Left ventricle myocardium inferior (tissue), 1 donor: ENCODE measurements at places on chromosomes 11 and 22. TPM values are rescaled to one million over a fixed set of nuclear protein-coding genes. Genes with fewer than 3 reads are reported as not detected.

DNA sequence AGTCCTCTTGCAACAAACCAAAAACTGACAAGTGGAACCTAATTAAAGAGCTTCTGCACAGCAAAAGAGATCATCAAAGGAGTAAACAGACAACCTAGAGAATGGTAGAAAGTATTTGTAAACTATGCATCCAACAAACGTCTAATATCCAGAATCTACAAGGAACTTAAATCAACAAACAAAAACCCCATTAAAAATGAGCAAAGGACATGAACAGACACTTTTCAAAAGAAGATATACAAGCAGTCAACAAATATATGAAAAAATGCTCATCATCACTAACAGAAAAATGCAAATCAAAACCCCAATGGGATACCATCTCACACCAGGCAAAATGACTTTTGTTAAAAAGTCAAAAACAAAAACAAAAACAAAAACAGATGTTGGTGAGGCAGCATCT is 33.7 kb downstream of the ZNF214 start:
- no peak for DNase-seq

- peak; percentile 79 for DNase-seq
Observed at GRCh38 chr11:116791002-116791812, 472 bp downstream of the APOA5 start.

DNA sequence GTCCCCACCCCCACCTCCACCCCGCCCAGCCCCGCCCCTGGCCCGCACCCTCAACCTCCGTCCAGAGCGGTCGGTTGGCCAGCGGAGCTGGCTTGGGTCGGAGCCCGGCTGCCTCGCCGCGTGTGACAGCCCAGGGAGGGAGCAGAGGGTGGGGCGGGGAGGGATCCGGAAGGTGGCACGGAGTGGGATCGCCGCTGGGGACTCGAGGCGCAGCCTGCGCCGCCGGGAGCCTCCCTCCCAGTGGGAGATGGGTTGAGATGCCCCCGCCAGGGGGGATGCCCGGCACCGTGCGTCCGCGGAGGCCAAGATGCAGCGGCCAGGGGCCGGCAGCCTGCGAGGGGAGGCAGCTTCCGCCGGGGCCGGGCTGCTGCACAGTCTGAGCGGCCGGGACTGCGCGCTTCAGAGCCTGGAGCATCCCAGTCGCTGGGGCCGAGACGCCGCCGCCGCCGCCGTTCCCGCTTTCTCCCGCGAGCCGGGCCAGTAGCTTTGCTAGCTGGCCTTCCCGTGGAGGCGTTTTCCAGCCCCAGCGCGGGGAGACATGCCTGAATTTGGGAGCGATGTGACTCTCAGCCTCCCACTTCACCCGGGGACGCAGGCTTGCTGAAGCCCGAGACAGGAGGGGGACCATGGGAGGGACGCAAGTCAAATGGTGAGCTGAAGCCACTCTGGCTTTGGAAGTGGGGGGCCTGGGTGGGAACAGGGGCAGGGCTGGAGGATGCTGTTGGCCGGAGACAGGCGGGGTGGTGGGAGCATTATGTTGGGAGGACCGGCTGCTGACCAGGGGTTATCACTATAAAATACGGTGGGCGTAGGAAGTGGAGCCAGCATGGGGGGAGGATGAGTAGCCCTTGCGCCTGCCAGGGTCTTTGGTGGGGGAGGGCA is 40.2 kb downstream of the DIXDC1 start:
- DNase-seq = peak; percentile 72

DNA sequence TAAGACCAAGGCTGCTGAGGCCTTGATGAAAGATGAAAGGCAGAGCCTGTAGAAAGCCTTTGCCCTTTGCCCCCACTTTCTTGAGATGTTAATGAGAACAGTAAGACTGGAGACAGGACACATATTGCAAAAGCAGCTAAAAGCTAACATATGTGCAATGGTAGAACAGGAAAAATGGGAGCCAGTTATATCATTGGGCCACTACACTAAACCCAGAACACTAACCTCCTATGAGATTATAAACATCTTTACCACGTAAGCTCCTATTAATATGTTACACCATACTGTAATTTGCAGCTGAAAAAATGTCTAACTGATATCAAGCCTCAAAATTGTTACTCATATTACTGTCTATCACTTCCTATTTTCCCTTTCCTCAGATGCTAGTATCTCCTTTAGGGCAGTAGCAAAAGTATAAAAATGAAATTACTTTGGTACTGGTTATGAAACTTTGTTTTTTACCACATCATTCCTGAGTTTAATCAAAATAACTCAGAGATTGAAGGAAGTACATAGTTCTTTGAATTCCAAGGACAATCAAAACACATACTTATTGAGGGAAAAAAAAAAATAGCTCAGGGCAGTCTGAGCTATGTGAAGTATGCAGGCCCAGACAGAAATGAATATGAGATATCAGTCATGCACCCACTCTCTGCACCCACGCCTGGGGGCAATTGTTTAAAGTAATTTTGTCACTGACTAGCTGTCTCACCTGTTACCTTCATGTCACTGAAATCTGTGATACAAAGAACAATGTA is 9.1 kb downstream of the HPS5 start:
- no peak for DNase-seq

- DNase-seq = peak; percentile 70
Observed at GRCh38 chr11:75468534-75469340, 35.7 kb upstream of the KLHL35 start.

DNA sequence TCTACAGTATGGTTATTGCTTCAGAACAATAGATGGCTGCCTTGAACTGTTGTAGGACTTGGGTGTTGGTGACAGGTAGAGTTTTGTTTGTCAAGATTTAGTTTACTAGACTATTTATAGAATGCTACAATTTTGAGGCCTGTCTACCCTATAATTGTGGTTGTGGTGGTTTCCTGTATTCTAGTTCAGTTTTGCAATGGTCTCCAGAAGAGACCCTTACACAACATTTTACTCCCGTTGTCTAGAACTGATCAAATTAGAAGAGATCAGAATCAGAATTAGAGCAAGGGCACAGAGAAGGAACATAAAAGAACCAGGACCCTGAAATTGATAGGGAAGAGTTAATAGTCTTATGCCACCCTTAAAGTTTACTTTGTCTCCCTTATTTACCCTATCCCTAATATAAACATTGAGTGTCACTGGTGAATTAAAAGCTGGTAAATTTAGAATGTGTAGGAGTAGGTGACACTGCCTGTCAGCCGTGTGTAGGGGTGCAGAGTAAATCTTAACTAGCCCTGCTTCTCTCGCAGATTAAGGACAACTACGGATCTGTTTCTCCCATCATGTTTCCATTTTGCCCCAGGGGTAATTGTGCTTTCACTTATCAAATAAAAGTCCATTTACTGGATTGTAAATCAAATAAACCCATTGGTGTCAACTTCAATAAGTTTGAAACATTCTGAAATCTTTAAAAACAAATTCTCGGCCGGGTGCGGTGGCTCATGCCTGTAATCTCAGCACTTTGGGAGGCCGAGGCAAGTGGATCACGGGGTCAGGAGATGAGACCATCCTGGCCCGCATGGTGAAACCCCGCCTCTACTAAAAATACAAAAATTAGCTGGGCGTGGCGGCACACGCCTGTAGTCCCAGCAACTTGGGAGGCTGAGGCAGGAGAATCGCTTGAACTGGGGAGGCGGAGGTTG is 10.9 kb upstream of the PHLDB1 start:
- no peak for DNase-seq

- no peak for DNase-seq
Observed at GRCh38 chr22:43689356-43689755, 122.7 kb downstream of the EFCAB6 start.

DNA sequence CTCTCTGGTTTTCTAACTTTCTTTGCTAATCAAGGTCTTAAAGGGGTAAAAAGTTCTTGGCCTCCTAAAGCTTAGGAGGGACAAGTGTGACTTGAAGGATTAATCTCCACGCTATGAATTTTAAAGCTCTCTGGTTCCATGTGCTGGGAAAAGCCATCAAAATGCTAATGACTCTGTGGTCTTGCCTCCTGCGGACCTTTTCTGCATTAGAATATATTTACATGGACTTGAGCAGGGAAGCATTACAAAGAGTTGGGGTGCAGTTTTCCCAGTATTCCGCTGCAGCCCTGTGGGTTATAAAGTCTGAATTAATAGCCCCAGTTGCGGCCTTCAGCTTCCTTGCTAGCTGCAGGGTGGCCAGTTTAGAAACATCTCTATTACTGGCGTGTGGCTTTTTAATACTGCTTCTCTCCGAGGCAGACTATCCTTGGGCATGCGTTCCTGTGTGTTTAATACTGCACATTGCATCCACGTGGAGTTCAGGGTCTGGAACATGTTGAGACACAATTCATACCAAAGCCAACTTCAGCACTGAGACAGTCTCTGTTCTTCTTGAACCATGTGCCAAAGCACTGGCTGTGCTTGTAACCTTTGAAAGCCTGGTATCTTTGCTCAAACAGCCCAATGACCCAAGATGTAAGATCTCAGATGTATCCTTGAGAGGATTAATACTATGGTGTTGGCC is 27.3 kb downstream of the TSPAN18 start:
- DNase-seq = no peak

GRCh38 chr11:76591416-76591815 is 79.1 kb downstream of the LRRC32 start:
- no peak for DNase-seq

- DNase-seq = no peak
Observed at GRCh38 chr11:35214226-35214770, 75.3 kb downstream of the CD44 start.

DNA sequence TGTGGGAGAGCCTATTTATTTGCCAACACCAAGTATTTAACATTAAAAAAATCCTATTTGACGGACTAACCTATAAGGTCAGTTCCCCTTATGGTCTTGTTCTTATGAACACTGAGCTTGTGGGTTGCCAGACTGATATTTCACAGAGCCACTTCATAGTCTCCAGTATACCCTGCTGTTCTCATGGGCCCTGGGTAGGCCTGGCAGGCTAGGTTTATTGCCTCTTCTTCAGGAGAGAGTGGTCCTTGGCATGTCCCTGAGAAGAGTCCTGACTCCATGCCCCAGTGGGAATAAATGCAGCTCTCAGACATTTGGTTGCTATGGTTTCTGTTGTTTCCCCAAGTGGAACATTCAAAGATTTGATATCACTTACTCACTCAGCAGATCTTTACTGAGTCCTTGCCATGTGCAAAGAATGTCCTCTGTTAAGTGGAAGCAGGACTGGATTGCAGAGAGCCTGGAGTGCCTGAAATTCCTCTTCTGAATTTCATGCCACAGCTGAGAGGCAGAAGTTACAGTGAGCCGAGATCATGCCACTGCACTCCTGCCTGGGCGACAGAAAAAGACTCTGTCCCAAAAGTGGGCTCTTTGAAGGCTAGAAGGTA is 15.7 kb downstream of the SLC5A1 start:
- no peak for DNase-seq

GRCh38 chr11:46948378-46949131 is 12.0 kb downstream of the CSTPP1 start:
- no peak for DNase-seq

DNA sequence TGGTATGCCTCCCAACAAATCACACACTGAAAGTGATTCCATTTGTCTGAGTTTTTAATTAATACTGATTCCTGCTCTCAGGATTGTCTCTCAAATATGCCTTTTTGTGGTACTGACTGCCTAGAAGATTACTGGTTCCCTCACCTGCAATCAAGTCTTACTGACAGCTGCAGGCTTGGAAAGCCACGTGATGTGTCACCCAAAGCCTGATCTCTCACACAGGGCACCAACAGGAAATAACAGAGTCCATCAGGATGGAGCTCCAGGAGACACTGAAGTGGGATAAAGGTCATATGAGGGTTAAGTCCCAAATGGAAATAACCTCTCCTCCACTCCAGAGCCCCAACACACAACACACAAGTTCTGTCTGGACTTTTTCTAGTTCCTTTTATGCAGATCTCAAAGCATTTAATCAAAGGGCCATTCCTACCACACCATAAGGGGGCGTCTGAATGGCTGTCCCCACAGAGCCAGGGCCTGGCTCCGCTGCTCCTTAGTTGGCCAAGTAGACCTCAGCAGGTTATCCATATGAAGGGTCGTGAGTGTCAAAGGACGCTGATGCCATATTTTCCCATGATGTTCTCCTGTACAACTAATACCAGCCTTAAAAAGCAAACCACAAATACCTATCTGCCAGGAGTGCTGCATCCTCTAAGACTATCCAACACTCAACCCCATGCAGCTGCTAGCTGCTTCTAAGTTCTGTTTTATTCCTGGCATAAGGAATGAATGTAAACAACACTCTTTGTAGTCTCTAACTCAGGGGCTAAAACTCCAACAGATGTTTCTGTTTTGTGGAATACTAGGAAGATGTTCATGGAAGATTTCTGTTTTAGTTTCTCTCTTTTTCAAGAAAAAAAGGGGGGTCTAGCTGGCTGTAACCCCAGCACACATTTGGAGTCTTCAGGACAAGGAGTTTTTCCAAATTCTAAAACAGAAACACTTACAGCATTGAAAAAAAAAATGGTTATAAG is 13.0 kb downstream of the SCUBE2 start:
- DNase-seq = no peak

Gene WNT11
- 22.7 TPM for total RNA-seq

Gene PANX3
- not detected for total RNA-seq

DNA sequence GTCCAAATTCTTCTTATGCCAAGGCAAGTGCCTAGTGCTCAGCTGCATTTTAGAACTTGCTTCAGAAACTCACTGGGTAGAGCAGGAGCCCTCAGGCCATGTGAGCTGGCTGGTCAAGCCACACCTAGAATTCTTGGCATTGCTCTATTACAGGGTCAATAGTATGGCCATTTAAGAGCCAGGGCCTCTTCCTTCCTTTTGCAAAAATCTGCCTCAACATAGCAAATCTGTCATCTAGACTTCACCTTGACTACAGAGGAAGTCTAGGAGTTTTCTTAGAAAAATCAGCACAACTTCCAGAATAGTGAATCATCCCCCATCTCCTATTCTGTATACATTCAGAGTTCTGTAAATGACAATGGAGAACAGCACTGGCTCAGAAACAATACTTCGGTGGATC is 112.0 kb upstream of the TTC12 start:
- DNase-seq = no peak

Gene FLRT1
- total RNA-seq = 0.44 TPM

Gene INS
- total RNA-seq = not detected

Gene VPREB1
- total RNA-seq = not detected

GRCh38 chr11:86050196-86050709 is 18.6 kb downstream of the PICALM start:
- no peak for DNase-seq

GRCh38 chr11:67499808-67500483 is 5.2 kb downstream of the PITPNM1 start:
- no peak for DNase-seq

- no peak for DNase-seq
Observed at GRCh38 chr11:4185561-4185960, 91.0 kb downstream of the RRM1 start.
